ENCODE measurements at places on chromosomes 7 and 10.
A peak's percentile ranks its signal among the peaks of the same experiment; 100 is the strongest.

DNA sequence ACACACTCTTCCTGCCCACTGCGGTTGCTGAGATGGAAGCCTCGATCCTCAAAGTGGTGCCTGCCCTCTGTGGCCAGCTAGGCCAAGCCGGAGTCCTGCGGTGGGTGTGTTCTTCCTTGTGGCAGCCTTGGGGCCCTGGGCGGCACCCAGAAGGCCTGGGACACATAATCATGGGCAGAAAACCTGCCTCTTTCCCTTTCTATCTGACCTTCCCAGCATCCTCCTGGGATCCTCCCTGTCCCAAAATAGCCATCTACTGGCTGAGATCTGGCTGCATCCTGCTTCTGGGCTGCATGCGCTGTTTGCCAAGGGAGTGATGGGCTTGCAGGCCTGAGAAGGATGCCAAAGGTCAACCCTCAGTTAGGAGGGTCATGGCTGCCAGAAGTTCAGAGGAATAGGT lies 23.9 kb downstream of the COL13A1 start:
- DNase-seq: no peak

DNA sequence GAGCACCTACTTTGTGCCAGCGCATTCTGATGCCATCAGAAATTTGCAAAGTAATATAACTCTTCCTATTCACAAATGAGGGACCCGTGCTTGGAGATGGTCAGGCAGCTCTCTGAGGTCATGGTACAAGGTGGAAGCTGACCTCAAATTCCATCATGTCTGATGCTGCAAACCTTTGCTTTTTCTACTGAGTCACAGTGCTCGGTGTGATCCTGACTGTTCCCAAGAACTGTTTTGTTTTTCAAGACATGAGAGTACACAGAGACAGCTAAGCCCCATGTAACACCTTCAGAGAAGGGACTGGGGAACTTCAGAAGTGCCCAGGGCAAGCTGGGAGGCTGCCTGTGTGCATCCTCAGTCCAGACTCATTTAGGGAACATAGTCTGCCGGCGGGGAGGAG lies 111.3 kb downstream of the FRMD4A start:
- no peak for DNase-seq

GRCh38 chr10:26840938-26841732 lies 19.6 kb downstream of the ABI1 start:
- DNase-seq: no peak

- DNase-seq: peak; percentile 65
These were observed 56.7 kb downstream of the MKI67 start for GRCh38 chr10:128069351-128070051.

DNA sequence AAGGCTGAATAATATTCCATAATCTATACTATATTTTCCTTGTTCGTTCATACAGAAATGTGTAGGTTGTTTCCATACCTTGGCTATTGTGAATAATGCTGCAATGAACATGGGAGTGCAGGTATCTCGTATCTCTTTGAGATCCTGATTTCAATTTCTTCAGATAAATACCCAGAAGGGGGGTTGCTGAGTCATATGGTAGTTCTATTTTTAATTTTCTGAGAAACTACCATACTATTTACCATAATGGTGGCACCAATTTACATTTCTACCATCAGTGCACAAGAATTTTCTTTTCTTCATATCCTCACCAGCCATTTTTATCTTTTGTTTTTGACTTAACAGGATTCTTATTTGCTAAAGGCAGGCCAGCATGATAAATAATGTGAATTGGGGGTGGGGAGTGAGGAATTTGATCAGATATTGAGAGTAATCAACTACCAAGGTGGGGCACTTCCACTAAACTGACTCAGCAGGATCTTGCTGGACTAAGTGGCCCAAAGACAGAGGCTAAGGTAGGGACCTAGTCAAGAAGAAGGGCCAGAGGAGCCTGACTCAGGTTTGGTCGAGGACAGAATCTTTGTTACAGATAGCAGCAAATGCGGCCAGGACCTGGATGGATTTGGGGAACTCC lies 21.5 kb upstream of the CCSER2 start:
- DNase-seq: no peak

GRCh38 chr10:27783660-27784059 lies 38.0 kb upstream of the MKX start:
- DNase-seq: no peak

DNA sequence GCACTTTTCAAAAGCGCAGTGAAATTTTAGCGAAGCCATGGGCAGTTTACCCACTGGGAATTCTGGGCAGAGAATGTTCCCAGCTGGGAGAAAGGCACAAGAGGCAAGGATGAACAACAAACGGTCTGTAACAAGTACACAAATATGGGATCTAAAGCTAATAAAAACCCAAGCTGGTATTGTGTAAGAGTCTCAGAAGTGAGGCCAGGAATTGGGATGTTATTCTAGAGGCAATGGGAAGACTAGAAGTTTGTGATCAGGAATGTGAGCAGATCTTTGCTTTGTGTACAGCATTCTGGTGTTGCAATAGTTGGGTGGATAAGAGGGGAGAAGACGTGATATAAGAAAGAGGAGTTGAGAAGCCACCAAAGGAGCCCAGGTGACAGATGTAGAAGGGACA lies 15.0 kb downstream of the FZD9 start:
- no peak for DNase-seq

- no peak for DNase-seq
These were observed 928.3 kb downstream of the CNTNAP2 start for GRCh38 chr7:147044941-147045340.

DNA sequence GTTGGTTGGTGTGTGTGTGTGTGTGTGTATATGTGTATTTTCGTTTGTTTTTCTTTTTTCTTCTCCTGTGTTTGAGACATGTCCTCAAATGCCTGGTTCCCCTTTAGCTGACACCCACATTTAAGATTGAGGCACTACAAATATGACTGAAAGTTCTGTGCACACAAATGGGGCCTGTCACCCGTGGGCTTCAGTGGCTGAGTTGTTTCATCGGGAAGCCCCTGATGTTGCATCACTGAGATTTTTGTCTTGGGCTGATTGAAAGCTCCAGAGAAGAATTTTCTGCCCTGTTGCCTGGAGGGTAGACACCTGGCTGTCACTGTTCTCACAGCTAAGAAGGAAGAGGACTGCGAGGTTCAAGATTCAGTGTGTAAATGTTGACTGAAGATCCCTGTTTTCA lies 283.8 kb upstream of the C7orf33 start:
- DNase-seq: no peak

- no peak for DNase-seq
These were observed 82.5 kb downstream of the FAM53B start for GRCh38 chr10:124661660-124662180.

GRCh38 chr7:48299580-48300169 lies 128.4 kb downstream of the ABCA13 start:
- no peak for DNase-seq

- no peak for DNase-seq
These were observed 290.7 kb downstream of the THSD7A start for GRCh38 chr7:11541330-11541729.

DNA sequence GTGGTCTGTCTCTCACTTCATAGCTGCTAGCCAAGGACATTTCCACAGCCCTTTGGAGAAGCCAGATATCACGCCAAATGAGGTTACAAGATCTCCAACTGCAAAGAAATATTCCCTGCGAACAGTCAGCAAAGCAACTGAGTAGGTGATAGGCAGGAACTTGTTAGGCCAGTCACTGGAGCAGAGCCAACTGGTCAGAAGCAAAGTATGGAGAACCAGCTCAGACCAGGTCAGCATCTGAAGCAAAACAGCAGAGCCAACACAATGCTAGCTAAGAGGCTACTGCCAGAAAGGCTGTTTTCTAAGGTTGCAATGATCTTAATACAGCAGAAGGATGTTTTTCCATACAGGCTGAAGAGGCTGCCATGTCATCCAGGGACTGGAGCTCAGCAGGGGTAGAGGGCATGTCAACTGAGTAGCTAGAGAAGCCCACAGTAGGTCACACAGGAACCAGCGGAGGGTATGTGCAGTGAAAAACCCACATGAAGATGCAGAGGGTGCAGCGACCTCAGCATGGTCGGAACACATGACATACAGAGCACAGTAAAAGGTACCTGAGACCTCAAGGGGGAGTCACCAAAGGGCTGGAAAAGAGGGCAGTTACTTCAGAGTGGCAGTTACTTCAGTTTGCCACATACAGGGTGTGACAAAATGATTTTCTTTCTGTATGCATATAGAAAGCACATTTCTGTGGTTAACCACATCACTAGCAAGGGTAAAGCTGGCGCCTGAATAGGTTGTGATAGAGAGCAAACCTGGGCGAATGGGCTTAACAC lies 8.9 kb downstream of the SEC31B start:
- DNase-seq: peak; percentile 37

DNA sequence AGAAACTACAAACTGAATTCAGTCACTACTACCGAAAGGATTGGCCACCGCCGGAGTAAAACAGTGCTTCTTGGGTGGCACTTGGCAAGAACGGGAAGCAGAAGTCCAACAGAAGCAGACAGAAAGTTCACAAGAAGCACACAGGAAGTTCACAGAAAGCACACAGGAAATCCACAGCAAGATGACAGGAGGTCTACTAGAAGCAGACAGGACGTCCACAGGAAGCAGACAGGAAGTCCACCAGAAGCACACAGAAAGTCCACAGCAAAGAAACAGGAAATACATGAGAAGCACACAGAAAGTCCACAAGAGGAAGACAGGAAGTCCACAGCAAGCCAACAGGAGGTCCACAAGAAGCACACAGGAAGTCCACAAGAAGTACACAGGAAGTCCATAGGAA lies 399.2 kb upstream of the AUTS2 start:
- DNase-seq: no peak

- no peak for DNase-seq
These were observed 9.7 kb upstream of the PURB start for GRCh38 chr7:44894888-44895580.

DNA sequence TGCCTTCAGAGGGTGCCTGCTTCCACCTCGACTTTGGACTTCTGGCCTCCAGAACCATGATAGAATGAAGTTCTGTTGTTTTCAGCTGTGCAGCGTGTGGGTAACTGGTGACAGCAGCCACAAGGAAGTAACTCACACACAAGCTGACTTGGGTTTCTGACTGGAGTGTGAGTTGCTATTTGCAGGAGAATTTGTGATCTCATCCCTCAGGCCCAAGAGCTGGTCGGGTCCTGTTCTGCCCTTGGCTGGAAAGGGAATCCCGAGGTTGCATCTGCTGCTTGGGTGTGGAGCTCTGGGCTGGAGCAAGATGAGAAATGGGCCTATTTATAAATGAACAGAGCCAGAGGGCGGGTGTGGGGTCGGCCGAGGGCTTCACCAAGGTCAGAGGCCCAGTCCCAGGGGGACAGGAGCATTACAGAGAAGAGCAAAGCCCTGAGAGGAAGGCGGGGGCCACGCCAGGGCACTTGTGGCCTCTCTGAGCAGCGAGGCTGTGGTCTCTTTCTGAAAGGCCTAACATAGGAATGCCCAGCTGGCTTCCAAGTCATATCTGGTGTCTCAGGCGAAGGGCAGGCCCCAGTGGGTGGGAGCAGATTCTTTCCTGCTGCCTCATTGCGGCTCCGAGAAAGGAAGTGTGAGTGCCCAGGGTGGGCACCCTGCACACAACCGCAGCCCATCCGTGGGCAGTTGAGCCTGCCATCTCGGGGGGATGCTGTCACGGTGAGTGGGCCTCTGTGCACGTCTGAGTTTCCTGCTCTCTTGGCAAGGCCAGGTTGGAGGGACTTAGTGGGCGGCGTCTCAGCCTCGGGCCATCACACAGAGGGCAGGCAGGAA lies 26.5 kb upstream of the C10orf71 start:
- DNase-seq: no peak

DNA sequence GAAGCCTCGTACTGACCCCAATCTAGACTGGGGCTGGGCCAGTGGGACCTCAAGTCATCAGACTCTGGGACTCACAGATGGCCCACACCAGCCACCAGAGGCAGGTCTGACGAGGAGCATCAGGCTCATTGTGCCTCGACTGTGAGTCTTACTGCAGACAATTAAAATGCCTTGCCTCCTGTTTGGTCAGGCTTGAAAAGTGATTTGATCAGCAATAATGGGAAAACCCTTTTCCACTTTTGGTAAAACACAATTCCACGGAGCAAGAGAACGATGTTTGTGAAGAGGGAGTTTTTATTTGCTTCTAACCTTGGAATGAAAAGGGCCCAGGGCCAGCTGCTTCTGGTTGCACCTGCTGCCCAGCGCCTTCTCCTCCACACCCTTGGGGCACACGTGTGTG lies 43.9 kb downstream of the C10orf143 start:
- DNase-seq: no peak

GRCh38 chr7:135077642-135078041 lies 70.2 kb upstream of the TMEM140 start:
- no peak for DNase-seq

DNA sequence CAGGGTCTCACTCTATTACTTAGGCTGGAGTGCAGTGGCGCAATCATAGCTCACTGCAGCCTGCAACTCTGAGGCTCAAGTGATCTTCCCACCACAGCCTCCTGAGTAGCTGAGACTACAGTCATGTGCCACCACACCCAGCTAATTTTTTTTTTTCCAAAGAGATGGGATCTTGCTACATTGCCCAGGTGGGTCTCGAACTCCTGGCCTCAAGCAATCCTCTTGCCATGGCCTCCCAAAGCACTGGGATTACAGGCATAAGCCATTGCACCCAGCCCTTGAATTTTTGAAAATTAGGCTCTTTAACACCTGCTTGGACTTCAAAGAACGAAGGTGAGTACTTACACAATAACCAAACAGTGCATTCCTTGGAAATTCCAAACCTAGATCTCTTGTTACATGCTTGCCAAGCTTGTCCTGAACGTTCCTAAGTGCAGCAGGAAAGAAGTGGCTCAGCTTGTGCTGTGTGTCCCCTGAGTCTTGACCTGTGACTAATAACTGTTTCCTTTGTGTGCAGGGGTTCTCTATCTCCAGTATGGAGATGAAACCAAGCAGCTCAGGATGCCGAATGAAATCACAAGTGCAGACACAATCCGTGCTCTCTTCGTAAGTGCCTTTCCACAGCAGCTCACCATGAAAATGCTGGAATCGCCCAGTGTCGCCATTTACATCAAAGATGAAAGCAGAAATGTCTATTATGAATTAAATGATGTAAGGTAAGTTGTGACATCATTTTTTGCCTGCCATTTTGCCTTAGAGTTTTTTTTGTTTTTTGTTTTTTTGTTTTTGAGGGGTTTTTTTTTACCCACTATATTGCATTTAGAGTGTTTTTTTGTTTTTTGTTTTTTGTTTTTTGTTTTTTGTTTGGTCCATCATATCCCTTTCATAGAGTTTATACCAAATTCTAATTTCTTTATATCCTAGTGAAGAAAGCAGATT lies 223.8 kb downstream of the KIAA1217 start:
- DNase-seq: no peak

- no peak for DNase-seq
These were observed 60.4 kb downstream of the ADD3 start for GRCh38 chr10:110067960-110068770.

GRCh38 chr7:101951757-101952156 lies 134.3 kb downstream of the CUX1 start:
- DNase-seq: no peak
